Common myeloid progenitor, CD34-positive (primary cell): ENCODE measurements at places on chromosomes 16 and 17.
A peak's percentile ranks its signal among the peaks of the same experiment; 100 is the strongest.

DNA sequence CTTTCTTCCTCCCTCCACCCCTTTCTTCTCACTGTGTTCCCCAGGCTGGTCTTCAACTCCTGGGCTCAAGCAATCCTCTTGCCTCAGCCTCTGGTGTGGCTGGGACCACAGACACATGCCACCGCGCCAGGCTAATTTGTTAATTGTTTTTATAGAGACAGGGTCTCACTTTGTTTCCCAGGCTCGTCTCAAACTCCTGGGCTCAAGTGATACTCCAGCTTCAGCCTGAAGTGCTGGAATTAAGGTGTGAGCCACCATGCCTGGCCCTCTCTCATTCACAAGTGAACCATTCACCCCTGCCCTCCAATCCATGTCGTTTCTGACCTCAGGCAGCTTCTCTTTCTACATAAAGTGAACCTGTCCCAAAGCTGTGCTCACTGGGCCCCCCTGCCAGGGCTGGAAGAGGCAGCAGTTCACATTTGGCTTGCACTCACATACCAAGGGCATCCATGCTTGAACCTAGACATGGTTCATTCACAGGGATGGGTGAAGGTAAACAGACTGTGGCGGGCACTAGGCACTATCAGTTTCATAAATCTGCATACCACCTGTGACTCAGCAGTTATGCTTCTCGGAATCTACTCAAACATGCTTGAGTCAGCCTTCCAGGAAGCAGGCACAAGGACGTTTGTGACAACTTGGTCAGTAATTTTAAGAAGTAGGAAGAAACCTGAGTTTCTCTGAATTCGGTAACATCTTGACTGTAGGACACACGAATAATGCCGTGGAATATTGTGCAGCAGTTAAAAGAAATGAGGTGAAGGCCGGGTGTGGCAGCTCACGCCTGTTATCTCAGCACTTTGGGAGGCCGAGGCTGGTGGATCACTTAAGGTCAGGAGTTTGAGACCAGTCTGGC is 6.0 kb upstream of the RNF213 start:
- DNase-seq = peak; percentile 93

DNA sequence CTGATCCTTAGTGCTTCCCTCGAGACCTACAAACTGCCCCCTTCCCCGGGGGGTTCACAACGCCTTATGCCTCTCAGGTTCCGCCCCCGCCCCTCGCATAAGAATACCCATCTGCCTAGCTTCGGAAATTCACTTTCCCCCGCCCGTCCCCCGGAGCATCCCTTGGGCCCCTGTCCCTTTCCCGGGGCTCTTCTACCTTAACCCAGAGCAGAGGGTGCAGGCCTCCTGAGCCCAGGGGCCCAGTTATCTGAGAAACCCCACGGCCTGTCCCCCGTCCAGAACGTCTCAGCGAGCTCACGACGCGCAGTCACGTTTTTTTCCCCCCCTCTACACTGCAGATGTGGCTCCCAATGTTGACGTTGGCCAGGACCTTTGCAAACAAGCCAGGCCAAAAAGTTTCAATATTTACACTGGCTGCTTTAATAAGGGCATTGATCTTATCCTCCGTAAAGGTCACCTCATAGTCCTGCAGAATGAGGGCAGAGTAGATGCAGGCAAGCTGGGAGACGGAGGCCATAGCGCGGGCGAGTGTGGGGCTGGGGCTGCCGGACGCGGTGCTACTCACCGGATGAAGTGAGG is 1.4 kb upstream of the NBR1 start:
- peak; percentile 70 for DNase-seq

- DNase-seq = no peak
Observed at GRCh38 chr17:58403311-58403710, 14.0 kb downstream of the RNF43 start.

GRCh38 chr16:1550069-1550468 is 16.6 kb downstream of the TMEM204 start:
- DNase-seq = no peak

DNA sequence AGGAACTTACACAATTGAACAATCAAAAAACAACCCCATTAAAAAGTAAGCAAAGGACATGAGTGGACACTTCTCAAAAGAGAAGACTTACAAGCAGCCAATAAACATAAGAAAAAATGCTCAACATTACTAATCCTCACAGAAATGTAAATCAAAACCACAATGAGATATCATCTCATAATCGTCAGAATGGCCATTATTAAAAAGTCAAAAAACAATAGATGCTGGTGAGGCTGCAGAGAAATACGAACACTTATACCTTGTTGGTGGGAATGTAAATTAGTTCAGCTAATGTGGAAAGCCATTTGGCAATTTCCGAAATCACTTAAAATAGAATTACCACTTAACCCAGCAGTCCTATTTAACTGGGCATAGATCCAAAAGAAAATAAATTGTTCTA is 301.9 kb upstream of the KCNJ16 start:
- no peak for DNase-seq

GRCh38 chr17:79473876-79474440 is 136.9 kb downstream of the RBFOX3 start:
- no peak for DNase-seq

GRCh38 chr17:2136241-2136640 is 81.3 kb downstream of the HIC1 start:
- DNase-seq = no peak

GRCh38 chr16:74252329-74252728 is 44.3 kb upstream of the PSMD7 start:
- no peak for DNase-seq
